Activated CD4-positive, alpha-beta T cell treated with anti-CD3 and anti-CD28 coated beads for 1 hour (primary cell): ENCODE measurements at places on chromosomes 2 and 18.

DNA sequence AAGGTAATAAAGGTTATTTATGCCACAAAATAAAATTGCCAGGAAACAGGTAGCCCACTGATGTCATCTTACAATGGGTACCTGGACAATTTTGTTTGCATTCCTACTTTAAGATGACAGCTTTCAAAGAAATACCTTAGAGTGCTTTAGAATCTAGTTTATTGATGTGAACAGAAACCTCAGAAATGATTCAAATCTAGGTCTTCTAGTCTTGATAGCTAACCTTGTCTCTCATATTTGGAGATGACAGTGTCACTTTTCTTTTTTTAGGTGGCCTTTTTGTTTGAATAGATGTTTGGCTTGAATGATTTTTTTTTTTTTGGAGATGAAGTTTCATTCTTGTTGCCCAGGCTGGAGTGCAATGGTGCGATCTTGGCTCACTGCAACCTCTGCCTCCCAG, 69.1 kb downstream of the PIK3C3 start:
- DNase-seq, result no peak

- DNase-seq, result no peak
These were observed 49.7 kb downstream of the TNS1 start for GRCh38 chr2:217953011-217953481.

- DNase-seq, result no peak
These were observed 51.1 kb downstream of the R3HDM1 start for GRCh38 chr2:135582383-135582782.

- DNase-seq, result no peak
These were observed 4.6 kb downstream of the LOXHD1 start for GRCh38 chr18:46652372-46652771.
